Activated naive CD4-positive, alpha-beta T cell (primary cell): ENCODE measurements at places on chromosomes 1 and 21.

DNA sequence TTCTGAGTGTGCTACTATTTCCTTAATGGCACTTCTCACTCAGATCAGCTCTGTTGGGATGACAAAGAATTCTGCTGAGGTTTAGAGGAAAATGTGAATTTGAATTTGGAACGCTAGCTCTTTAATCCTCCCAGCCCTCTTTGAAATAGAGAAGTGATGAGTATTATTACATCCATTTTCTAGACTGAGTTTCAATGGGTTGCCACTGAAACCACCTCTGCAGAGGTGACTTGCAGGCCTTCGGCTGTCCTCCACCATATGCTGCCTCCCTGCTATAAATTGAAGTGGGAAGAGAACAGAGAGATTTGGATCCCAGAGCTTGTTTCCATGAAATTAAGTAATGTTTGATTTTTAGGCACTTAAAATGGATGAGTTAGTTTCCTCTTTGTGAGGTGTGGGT is 363.2 kb upstream of the SNX7 start:
- DNase-seq: no peak

DNA sequence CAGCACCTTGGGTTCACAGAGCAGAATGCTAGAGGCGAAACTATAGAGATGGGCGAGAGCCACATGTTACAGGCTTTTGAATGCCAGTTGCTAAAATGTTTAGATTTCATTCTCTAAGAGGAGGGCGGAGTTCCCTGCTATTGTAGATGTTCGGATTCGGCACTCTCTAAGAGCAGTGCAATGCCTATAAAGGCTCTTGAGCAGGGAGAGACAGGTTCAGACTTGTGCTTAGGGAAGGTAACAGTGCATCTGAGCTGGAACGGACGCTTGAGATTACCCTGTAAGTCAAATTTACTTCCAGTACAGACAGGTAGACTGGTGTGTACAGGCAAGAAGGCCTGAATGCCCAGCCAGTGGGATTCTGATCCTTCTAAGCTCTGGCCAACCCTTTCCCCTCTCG is 15.3 kb downstream of the LURAP1 start:
- no peak for DNase-seq

- no peak for DNase-seq
Observed at GRCh38 chr21:34091607-34092006, 18.2 kb downstream of the MRPS6 start.

- no peak for DNase-seq
Observed at GRCh38 chr1:103576065-103576464, 4.7 kb downstream of the AMY2B start.

GRCh38 chr1:40532844-40533424 is 1.5 kb downstream of the ZNF684 start:
- no peak for DNase-seq

DNA sequence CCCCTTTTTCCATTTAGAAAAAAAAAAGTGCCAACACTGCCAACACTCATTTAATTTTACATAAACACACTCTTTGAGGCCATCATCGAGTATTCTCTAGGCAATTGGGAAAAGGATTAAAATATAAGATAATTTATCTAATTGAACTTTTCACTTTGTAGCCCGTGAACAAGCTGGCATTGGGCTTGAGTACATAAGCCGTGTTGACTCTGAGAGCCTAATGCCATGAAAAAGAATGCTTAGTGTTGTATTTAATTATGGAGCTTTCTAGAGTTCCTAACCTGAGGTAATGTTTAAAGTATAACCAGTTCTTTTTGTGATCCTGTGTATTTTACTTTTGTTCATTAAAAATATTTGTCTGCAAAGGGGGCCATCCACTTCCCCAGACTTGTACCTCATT is 193.8 kb downstream of the LYPLAL1 start:
- DNase-seq: no peak

- peak; percentile 53 for DNase-seq
Observed at GRCh38 chr21:31098576-31099005, 60.3 kb upstream of the KRTAP19-8 start.

GRCh38 chr1:66729523-66729922 is 22.7 kb upstream of the DYNLT5 start:
- no peak for DNase-seq

- no peak for DNase-seq
Observed at GRCh38 chr1:64550946-64551605, 81.1 kb downstream of the CACHD1 start.

- DNase-seq: no peak
Observed at GRCh38 chr1:193448682-193449461, 262.5 kb upstream of the B3GALT2 start.
